Posterior cingulate gyrus (tissue), 11 donors: ENCODE measurements at places on chromosomes 7 and 10.

DNA sequence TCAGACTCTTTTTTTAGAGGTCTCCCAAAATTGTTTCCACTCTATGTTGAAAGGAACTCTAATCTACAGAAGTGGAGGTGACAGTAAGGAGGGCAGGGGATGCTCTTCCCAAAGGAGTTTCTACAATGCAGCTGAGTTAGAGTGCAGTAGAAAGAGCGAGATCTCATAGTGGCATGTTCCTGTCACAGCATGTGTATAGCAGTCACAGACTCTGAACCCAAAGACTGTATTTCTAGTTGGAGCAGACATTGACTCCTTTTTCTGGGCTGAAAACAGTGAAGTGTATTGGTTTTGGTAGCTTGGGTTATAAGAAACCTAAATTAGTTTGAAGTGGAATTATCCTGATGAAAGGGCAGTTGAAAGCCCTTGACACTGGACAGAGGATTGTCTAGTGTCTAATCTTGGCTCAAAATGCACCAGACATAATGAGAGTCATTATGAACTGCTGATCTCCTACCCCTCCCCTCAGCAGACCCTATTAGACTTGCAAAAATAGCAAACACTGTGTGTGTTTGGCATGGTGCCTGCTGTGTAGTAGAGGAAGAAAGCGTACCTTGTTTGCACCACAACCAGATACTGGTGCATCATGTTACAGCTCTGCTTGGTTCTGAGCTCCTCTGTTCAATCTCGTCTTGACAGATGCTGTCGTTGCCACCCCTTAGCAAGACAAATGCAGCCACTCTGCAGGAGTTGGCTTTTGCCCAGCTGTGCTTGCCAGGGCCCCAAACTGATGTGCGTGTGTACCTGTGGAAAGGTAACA is 336.0 kb downstream of the AUTS2 start:
- DNase-seq: no peak

DNA sequence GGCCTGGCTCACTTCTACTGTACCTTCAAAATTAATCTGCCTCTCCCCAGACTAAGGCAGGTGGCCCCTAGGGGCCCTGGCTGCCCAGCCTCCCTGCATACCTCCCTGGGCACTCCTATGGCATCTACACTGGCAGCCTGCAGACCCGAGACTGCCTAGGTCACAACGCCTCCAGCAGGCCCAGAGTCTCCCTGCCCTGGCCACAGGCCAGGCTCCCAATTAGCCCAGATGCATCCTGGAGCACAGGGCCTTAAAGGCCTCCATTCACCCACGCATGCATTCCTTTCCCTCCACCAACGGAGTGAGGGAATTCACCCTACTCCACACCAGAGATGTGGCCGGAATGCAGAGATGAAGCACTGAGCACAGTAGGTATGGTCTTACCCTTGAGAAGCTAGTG is 1.9 kb downstream of the CHAT start:
- DNase-seq: no peak

DNA sequence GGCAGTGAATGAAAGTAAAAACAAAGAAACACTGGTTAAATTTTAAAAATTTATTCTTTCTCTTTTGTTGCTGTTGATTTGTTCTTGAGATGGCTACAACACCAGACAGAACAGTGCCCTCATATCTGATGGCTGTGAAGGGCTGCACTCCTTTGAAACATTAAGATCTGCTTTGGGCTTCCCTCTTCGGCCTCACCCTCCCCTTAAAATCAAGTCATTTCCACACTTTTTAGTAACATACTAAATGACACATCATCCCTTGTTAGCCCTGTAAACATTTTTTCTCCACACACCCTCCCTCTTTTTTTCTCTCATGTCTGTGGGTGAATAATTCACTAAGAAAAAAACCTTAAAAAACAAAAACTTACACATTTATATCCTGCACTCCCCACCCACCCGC is 16.4 kb downstream of the IRF5 start:
- no peak for DNase-seq

DNA sequence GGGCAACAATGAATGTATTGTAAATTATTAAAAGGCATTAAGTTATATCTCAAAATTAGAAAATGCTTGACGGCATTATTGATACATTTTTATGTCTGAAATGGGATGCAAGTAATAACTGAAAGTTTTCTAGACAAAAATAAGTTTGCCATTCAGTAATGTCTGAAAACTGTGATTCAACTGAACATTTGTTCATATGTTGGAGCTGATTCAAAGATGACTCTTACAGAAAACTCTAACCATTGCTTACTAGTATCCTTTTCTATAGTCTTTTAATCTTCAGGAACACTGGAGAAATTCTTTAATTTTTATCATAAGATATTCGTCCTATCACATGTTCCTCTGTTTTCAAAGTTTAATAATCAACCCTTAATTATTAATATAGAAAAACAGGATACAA is 71.1 kb upstream of the TFEC start:
- DNase-seq: no peak

GRCh38 chr7:85167636-85168035 is 19.2 kb downstream of the SEMA3D start:
- DNase-seq: no peak

DNA sequence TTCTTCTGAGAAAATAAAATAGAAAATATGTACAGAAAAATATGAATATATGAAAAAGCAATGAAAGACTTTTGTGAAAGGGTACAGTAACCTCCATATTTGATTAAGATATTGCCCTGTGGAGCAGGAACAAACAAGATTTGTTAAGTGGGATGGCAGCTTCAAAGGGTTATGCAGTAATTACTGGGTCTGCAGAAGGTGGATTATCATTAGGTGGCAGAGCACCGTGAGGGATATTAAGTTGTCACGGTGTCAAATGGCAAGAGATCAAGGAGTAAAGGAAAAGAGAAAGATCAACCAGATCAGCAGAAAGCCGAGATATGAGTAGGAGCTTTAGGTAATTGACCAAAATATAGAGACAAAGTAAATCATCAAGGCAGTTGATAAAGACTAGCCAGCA is 44.1 kb downstream of the DGKB start:
- no peak for DNase-seq
